ENCODE measurements at places on chromosomes 5 and 9. TPM values are rescaled to one million over a fixed set of nuclear protein-coding genes. Genes with fewer than 3 reads are reported as not detected.

PCDHB5 gene
- total RNA-seq = 0.56 TPM

CDX1 gene
- total RNA-seq = not detected

IRX4 gene
- not detected for total RNA-seq

PCDHA11 gene
- 0.09 TPM for total RNA-seq

AJM1 gene
- total RNA-seq = 0.45 TPM

NXNL2 gene
- total RNA-seq = not detected
